ENCODE measurements at places on chromosomes 4 and X.

- DNase-seq, result peak; percentile 65
Measured at GRCh38 chr4:108018040-108018883, 28.6 kb downstream of the HADH start.

GRCh38 chrX:155819966-155820491 is 61.1 kb upstream of the VAMP7 start:
- no peak for DNase-seq

- DNase-seq, result no peak
Measured at GRCh38 chrX:10106806-10107205, 50.0 kb upstream of the CLCN4 start.

DNA sequence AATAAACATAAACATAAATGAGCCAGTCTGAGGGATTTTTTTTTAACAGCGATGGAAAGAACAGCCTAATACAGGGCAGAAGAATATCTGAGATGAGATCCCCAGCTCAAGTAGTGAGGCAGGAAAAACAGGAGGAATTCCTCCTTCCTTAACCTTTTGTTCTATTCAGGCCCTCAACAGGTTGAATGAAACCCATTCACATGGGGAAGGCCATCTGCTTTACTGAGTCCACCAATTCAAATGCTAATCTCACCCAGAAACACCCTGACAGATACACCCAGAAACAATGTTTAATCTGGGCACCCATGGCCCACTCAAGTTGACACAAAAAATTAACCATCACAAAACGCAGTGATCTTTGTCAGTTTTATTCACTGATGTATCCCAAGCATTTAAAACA is 45.5 kb downstream of the SMIM31 start:
- DNase-seq, result no peak

- DNase-seq, result no peak
Measured at GRCh38 chrX:134792077-134792476, 133.8 kb upstream of the PLAC1 start.

DNA sequence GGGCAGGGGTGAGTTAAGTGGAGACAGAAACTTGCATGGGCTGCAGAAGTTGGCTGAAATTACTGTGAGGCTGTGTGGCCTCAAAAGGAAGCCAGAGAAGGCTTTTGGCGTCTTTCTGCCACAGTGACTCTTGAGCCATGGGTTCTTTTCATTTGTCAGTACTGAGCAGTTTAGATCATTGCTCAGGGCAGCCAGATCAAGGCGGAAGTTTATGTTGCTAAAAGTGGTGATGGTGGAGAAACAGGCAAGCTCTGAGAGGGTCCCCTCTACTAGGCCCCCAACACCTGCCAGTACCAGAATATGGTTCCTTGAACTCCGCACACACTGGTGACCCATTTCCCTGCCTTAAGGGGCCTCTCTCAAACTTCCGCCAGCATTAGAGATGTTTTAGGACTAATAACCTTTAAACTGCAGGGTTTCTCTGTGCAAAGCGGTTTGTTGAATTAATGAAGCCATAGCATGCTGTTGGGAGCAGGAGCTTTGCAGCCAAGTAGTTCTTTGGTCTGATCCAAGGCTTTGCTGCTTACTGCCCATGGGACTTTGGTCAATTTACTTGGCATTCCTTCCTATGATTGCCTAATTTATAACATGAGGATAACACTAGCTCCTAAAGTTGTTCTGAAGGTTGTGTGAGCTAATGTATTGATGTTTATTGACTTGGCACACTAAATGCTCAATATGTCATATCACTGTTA is 34.5 kb downstream of the RNF175 start:
- DNase-seq, result no peak

Measured in activated T-helper 1 cell treated with anti-CD3 and anti-CD28 coated beads, Interleukin-2, amount 50 U/mL, for 16 hours (primary cell).